Osteoblast (primary cell): ENCODE measurements at places on chromosomes 3 and 15. TPM values are rescaled to one million over a fixed set of nuclear protein-coding genes. Genes with fewer than 3 reads are reported as not detected.

GRCh38 chr3:15345608-15346137, 13.3 kb upstream of the SH3BP5 start:
- DNase-seq = no peak

CORO2B gene
- total RNA-seq = 10.5 and 14.1 TPM in 2 replicates

NEK10 gene
- total RNA-seq = 58.6 and 69.8 TPM in 2 replicates

GRCh38 chr3:189907803-189908202, 212.9 kb downstream of the P3H2 start:
- no peak for DNase-seq
